ENCODE measurements at places on chromosomes 16 and 17.

GRCh38 chr16:76387994-76388393 lies 110.8 kb downstream of the CNTNAP4 start:
- no peak for DNase-seq

GRCh38 chr17:82385559-82386254 lies 14.1 kb downstream of the UTS2R start:
- DNase-seq, result no peak

- no peak for DNase-seq
Measured at GRCh38 chr17:81706757-81707624, 3.8 kb downstream of the MRPL12 start.

GRCh38 chr16:12815361-12815760 lies 11.7 kb upstream of the CPPED1 start:
- no peak for DNase-seq

GRCh38 chr17:35540589-35541404 lies 3.3 kb upstream of the SLFN12L start:
- no peak for DNase-seq

Data from right renal pelvis (tissue), 4 donors.